ENCODE measurements at places on chromosomes 1 and 21.

DNA sequence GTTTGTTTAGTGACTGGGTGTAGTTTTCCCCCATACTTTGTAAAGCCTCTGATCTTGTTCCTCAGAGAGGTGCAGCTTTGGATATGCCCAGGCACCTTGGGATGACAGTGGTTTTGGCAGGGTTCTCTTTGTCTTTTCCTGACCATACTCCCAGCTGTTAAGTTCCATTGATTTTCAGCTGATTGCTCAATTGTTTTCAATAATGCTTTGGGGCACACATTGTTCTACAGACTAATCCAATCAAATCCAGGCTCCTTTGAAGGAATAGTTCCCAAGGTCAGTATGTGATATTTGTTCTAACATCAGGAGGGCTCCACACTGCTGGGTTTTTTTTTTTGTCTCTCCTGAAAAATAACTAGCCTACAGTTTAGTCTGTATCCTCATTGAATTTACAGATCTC, 24.8 kb downstream of the PPP2R5A start:
- no peak for DNase-seq

DNA sequence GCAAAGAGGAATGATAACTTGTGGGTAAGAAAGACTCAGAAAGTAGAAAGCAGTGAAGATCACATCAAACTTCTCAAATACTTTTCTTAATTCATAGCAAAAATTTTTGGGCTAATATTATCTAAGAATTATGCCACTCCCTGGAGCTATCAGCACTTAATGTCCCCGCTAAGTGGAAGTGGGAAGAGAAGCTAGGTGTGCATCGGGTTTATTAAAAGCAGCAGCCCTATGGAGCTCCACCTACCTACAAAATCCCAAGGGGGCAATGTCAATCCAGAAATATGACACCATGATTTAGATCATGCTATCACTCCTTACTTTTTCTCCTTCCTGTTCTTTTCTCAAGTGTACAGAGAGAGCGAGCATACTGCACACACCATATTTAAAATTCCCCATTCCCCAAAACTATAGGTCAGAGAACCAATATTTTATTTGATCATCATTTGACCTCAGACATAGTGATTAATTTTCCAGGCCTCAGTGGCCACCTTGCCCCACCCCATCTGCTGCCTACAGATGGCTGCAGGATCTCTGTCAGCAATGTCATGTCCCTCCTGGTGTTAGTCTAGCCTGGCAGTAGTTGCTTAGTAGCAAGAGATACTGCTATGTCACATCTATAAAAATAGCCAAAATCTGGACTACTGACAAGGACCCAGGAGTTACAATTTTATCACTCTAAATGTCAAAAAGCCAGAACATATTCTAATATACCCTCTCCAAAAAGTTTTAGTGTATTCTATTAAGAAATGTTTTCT, 66.6 kb downstream of the MAP3K21 start:
- no peak for DNase-seq

DNA sequence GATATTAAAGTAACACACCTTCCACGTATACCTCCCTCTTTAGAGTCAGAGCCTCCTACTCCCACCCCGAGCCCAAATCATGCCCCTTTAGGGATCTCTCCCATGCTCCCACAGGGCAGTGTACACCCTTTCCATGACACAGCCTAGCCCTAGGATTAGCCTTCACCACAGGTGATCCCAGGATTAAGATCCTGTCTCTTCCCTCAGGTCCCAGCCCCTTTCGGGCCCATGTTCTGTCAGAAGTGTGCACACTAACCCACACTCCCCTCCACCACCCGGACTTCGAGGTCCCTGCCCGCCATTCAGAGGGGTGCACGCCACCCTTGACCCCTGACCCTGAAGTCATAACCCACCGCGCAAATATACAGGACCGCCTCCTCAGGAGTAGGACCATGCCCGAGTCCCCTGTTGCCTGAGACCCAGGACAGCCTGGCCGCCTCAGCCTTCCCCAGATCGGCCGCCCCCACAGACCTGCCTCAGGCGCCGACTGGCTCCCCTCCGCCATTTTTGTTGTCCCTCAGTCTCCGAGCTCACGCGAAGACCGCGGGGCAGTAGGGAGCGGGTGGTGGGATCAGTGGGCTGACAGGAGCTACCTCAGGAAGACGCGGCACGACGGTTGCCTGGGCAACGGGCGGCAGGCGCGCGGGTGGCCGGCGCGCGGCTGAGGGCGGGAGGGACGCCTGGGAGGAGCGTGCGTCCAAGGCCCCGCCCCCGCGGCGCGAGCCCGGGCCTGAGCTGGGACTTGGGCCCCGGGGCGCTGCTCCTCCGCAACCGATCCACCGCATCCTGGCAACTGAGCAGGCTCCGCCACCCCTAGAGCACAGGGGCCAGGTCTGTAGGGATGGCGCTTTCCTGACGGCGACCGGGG, at the start of gene AGBL4:
AGBL4 (minus strand) TSS at position 663 of the 868 bp plus-strand sequence.
- DNase-seq = no peak

DNA sequence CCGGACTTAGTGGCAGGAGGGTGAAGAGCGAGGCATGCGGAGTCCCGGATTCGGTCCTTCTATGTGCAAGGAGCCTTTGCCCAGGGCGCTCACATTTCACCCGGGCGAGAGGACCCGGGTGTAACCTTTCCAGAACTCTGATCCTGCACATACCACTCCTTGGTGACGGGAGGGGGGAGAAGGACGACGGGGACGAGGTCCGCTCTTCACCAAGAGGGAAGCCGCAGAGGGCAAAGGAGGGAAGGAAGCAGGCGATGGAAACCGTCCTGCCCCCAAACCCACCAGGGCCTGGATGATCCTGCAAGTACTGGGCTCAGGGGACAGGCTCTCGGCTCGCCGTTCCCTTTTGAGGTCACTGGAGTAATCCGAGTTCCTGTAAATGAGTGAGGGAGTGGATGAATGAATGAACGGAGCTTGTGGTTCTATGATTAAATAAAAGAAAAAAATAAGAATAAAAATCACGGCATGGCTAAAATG, 993 bp downstream of the SYPL2 start:
- DNase-seq = no peak

GRCh38 chr1:25815208-25816111, 4.3 kb upstream of the MTFR1L start:
- DNase-seq = no peak

DNA sequence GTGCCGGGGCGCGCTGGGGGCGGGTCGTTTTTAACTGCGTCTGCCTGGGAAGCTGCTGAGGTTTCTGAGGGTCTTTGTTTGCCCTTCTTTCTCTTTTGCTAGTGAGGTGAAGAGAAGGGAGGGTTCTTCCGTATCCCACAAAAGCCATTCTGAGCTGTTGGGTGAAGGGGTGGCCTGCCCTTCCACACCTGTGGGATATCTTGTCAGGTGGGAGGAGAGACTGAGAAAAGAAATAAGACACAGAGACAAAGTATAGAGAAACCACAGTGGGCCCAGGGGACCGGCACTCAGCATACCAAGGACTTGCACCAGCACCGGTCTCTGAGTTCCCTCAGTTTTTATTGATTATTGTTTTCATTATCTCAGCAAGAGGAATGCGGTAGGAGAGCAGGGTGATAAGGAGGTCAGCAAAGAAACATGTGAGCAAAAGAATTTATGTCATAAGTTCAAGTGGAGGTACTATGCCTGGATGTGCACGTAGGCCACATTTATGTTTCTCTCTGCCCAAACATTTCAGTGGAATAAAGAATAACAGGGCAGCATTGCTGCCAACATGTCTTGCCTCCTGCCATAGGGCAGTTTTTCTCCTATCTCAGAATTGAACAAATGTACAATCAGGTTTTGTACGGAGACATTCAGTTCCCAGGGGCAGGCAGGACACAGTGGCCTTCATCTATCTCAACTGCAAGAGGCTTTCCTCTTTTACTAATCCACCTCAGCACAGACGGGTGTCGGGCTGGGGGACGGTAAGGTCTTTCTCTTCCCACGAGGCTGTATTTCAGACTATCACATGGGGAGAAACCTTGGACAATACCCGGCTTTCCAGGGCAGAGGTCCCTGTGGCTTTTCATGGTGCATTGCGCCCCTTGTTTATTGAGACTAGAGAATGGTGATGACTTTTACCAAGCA, 972 bp downstream of the PGBD2 start:
- DNase-seq = no peak

GRCh38 chr1:186404454-186405051, 28.9 kb downstream of the ODR4 start:
- DNase-seq = peak; percentile 62

GRCh38 chr1:162578071-162578700, 16.7 kb downstream of the UAP1 start:
- no peak for DNase-seq

DNA sequence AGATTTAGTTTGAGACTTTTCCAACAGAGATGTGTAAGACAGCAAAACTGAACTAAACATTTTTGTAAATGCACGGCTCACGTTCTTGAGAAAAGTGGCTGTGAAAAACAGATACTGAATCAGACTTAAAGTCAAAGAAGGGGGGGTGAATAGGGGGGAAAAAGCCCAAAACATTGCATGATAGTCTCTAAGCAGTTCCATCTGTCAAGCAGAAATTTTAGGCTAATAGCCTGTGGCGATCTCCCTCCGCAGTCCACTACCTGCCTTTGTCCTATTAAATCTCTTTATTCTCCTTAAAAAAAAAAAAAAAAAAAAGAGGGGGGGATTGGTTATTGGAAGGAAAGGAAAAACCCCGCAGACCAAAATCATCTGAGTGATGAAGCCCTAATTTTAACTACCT, 217.6 kb upstream of the NFIA start:
- DNase-seq = no peak

DNA sequence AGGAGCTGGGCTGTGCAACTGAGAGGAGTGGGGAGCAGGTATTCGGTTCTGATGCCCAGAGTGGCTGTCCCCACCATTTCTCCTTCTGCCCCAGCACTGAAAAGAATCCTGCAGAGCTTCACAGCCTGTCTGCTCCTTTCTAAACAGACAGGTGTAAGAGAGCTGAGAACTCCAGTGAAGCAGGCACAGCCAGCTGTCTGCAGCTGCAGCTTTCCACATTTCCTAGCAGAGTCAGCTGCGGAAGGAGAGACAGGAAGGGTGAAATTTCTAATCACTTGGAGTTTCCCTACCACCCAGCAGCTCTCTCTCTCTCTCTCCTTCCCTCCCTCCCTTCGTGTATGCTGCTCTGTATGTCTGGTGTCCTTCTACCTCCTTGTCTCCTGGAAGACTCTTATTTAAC, 40.5 kb upstream of the GJB5 start:
- DNase-seq = no peak

GRCh38 chr1:7407980-7408770, 362.9 kb upstream of the VAMP3 start:
- DNase-seq = no peak

DNA sequence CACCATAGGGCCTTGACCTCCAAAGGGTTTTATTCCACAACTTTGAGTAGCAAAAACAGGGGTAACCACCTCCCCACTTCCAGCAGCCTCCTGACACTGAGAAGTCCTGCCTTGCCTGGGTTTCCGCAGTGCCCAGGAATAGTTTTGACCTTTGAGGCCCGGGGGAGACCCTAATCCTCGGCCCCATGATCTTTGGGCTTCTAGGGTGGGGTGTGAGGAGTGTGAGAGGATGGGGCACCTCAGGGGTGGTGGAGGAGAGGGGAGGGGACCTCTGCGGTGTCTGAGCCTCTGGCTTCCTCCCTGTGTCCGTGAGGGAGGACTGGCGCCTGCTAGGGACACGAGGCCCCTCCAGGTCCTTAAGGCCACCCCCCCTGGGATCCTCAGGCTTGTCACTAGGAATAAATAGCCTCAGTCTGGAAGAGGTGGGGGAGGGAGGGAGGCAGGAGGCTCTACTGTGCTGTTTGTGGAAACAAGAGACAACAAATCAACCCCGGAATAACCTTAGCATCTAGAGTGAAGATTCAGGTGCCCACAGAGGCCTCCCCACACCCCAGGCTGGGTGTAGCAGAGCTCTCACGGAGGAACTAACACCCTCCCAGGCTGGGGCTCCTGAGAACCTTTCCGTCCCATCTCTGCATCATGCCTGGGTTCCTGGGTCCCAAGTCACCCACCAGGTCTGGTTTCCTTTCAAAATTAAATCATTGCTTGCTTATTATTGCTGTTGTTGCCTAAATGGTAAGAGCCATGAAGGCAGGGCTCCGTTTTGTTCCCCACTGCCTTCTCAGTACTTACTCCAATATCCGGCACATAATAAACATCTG, 904 bp upstream of the FHL3 start:
- DNase-seq = no peak

GRCh38 chr21:45461806-45462341, 56.9 kb downstream of the COL18A1 start:
- no peak for DNase-seq

DNA sequence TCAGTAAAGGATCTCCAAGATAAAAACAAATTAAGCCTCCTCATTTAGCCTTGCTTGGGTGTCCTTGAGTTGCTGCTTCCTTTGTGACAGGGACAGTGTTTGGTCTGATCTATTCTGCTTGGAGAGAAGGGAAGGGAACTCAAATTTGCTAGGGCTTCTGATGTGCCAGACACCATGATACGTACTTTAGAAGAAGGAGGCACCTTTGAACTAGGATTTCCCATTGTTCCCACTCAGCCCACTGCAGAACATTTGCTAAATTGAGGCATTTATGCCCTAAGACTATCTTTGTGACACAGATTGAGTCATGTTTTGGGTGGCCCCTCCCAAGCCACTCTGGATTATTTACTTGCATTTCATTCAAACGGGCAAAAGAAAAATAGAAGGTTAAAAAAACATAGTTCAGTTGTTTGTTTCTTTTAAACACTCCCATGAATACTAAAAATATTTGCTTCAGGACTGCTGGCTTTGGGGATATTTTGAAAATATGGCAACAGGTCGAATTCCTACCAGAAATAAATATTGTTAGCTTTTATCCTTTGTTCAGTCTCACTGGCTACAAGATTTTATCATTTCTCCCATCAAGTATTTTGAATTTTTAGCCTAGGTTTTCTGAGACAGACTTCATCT, 81.9 kb upstream of the WLS start:
- no peak for DNase-seq

DNA sequence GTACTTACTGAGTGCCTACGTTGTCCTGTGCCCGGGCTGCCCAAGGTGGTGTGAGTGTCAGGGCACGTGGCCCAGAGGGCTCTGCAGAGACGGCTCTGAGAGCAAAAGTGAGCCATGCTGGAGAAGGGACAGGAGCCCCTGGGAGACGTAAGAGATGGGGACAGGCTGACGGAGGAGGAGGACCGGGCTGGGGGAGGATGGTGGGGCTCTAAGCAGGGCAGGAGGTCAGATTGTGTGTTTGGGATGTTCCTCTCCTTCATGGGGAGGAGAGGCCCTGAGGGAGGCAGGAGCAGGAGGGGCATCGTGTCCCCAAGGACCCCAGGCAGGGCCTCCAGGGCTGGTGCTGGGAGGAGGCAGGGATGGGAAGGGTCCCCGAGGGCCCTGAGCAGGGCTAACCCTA, 158.9 kb downstream of the PCBP3 start:
- no peak for DNase-seq

DNA sequence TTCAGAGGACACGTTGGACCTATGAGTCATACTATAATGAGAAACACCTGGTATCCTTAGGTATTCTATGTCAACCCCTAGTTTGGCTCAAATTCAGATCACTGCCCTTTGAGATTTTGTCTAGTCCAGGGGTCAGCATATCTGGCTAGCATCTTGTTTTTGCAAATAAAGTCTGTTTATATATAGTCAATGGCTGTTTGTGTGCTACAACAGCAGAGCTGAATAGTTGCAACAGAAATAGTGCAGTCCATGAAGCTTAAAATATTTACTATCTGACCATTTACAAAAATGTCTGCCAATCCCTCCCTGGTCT, 48.5 kb upstream of the EDEM3 start:
- peak; percentile 79 for DNase-seq

GRCh38 chr1:38534473-38534823, 325.1 kb downstream of the RRAGC start:
- no peak for DNase-seq
